Central memory CD4-positive, alpha-beta T cell (primary cell): ENCODE measurements at places on chromosomes 12 and 14.

- no peak for DNase-seq
These were observed 48.8 kb downstream of the LRCOL1 start for GRCh38 chr12:132561427-132562156.

- no peak for DNase-seq
These were observed 660 bp upstream of the HCFC2 start for GRCh38 chr12:104063712-104064030.

DNA sequence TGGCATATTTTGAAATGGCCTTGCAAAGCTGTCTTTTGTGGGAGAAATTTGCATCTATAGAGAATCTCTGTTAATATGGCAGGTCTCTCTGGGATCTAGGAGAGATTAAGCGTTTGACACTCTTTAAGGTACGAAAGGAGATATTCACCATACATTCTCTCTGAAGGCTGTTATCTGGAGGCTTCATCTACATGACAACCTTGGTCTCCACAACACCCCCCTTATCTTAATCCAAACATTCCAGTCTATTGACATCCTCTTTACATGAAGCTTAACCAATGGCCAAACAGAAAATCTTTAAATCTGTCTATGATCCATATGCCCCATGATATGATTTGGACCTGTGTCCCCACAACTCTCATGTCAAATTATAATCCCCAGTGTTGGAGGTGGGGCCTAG, 137.4 kb downstream of the DERA start:
- DNase-seq = no peak

DNA sequence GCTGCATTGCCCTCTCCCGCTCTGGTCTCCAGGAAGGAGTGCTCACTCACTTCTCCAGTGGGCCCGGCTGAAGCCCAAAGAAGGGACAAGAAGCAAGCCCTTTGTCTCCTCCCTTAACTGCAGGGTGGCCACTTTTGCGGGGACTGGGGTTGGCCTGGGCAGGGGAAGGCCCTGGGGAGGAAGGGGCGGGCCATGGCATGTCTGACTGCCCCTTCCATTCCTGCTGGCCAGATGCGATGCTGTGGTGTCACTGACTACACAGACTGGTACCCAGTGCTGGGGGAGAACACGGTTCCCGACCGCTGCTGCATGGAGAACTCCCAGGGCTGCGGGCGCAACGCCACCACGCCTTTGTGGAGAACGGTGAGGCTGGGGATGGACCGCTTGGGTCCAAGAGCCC, 203.8 kb downstream of the TSPAN9 start:
- DNase-seq = no peak

DNA sequence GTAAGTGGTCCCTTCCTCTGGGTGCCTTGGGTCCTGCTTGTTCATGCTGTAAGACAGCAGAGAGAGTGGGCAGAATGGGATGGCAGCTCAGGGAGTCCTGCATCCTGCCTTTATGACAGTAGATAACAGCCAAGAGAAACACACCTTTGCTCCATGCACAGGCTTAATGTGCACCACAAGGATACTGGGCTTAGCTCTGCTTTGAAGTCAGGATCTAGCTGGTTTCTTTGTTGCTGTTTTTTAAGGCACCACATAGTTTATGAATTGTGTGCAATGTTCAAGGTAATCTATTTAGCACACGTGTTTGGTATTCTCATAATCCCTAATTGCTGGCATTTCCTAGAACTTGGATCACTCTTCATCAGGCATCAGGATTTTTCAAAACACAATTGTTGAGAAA, 239.5 kb upstream of the DCN start:
- no peak for DNase-seq

GRCh38 chr14:73324533-73324932, 87.2 kb downstream of the PAPLN start:
- no peak for DNase-seq

- DNase-seq = no peak
These were observed 101.4 kb upstream of the FKBP4 start for GRCh38 chr12:2693244-2693860.

GRCh38 chr14:102675396-102675795, 82.9 kb downstream of the RCOR1 start:
- no peak for DNase-seq

DNA sequence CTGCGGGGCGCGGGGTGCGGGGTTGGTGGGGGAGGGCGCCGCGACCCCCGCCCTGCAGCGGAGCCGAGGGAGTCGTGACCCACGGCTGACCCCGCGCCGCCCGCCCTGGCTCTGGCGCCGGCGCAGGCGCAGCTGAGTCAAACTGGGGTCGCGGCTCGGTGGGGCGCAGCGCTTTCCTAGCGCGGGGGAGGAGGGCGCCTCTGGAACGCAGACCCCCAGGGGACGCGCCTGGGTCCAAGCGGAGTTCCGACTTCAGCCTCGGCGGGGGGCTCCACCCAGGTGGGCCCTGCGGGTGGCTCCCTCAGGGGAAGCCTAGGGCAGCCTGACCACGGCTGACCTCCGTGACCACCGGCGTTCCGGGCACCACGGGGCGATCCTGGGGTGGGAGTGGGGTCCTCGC, 467 bp upstream of the ANHX start:
- no peak for DNase-seq
